ENCODE measurements at places on chromosomes 5 and 9.
A peak's percentile ranks its signal among the peaks of the same experiment; 100 is the strongest.

- no peak for DNase-seq
These were observed 229.7 kb upstream of the IRX4 start for GRCh38 chr5:2112173-2113025.

DNA sequence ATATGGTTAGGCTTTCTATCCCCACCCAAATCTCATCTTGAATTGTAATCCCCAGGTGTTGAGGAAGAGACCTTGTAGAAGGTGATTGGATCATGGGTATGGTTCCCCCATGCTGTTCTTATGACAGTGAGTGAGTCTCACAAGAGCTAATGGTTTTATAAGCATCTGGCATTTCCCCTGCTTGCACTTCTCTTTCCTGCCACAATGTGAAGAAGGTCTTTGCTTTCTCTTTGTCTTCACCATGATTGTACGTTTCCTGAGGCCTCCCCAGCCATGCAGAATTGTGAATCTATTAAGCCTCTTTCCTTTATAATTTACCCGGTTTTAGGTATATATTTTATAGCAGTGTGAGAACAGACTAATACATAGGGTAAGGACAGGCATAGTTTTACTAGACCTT, 334.5 kb downstream of the TLR4 start:
- no peak for DNase-seq

- no peak for DNase-seq
These were observed 287.0 kb downstream of the GAS1 start for GRCh38 chr9:86660146-86660943.

DNA sequence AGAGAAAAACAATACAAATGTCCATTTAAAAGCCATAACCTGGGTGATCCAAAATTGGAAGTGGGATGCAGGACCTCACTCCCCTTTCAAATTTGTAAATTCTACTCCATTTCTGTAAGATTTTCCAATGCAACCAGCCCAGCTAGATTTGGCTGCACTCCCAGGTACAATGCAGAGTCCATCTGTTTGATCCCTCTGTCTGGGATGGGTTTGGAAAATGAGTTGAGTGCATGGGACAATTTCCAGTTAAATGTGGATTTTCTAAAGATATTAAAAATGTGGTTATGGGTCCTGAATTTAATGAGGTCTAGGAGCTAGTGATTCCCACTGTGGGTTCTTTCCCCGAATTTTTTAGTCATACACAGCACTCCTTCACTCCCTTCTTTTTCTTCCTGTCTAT, 104.0 kb upstream of the ATP10B start:
- no peak for DNase-seq

- DNase-seq = no peak
These were observed 3.4 kb downstream of the CSF2 start for GRCh38 chr5:132076983-132077382.

DNA sequence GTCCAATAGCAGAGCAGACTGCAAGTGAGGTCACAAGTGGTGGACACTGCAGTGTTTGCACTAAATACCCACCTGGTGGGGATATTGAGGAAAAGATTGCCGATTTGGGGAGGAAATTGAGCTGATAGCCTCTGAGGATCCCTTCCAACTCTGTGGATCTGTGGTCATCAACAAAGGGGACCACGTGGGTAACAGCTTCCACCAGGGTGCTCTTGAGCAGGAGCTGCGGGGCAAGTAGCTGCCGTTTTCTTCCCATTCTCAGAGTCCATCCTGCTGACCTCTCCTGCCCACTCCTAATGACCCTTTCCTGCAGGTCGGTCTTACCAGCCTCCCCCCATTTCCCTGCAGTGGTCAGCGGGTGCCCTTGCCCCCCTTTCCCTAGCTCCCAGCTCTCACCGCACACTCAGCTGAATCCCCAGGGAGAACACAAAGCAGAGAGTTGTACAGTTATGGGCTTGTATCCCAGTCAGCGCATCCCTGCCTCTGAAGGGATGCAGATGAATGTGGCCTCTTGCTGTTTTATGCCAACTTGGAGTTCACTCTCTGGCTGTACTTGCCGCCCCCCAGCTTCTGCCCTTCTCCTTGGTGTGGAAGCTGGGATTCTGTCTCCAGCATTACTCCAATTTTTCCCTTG, 18.0 kb downstream of the DAPK1 start:
- DNase-seq = no peak

DNA sequence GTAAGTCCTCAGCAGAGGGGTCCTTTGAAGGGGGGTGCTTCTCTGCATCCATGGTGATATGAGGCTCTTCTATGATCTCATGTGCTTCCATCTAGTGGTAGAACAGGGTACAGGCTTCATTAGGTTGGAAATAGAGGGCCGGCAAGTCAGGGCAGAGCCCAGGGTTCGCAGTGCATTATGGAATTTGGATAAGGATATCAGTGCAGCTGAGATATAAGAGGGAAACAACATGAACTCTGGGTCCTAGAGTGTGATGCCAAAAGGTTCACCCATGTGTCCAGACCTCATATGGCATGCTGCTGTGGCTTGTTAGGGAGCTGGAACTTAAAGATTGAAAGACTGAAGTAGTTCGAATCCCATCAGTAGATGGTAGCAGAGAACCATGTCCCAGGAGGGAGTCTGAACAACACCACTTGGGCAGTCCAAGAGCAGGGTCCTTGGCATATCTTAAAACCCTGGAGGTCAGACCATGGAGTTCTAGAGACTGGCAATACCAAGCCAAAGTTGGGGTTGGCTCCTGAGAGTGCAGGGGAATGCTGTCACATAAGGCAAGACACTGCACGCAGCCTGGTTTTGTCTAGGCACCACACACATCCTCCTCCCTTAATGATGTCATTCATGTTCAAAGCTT, 2.3 kb downstream of the FAM221B start:
- DNase-seq = no peak

- DNase-seq = no peak
These were observed 45.2 kb downstream of the CYSTM1 start for GRCh38 chr5:140220032-140220697.

- no peak for DNase-seq
These were observed 53.0 kb downstream of the CXXC5 start for GRCh38 chr5:139701056-139701741.

DNA sequence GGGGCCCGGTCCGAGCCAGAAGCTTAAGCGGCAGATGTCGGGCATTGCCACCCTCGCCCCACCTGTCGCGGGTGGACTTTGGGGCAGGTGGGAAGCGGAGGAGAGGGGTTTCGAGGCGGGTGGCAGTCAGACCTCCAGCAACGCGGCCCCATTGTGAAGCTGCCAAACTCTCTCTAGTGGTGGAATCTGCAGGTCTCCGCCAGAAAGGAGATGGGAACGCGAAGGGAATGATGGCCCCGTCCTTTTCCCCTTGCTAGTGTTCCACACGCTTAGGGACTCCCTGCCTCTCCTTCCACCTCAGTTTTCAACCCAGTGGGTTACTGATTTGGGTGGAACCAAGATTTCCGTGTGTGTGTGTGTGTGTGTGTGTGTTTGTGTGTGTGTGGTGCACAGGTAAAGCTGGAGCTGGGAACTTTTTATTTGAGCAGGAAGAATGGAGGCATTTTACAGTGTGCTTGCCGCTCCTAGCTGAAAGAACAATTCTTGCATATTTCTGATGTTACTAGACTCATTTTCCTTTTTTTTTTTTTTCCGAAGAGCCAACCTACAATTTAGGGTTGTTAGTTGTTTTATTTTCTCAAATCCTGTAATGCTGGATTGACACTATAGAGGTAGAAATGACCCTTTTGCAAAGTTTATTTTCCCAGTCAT, 1.3 kb downstream of the MACIR start:
- no peak for DNase-seq

DNA sequence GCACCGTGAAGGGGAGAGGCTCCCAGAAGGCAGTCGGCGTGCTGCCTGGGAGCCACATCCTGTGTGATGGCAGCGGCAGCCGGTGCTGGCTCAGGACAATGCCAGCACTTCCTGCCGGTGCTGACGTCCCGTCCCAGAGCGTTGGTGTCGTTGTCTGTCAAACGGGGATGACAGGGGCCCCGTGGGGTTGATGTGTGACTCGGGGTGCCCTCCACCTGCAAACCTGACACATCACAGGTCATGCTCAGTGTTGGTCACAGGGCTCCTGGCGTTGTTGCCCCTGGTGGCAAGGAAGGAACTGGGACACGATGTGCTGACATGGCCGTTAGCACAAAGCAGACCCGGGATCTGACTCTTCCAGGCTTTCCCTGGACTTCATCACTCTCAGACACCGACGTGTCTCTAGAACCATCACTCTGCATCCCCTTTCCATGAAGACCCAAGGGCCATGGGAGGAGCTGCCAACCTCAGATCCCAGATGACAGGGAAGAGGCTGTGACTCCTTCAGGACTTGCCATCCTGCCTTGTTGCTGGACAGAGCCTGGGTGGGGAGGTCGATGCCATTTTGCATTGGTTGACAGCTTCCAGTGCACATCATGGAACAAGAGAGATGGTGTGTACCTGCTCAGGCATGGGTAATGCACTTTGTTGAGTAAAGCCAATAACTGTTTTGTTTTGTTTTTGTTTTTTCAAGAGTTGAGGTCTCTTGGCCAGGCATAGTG, 21.5 kb downstream of the PLPP7 start:
- peak; percentile 46 for DNase-seq

DNA sequence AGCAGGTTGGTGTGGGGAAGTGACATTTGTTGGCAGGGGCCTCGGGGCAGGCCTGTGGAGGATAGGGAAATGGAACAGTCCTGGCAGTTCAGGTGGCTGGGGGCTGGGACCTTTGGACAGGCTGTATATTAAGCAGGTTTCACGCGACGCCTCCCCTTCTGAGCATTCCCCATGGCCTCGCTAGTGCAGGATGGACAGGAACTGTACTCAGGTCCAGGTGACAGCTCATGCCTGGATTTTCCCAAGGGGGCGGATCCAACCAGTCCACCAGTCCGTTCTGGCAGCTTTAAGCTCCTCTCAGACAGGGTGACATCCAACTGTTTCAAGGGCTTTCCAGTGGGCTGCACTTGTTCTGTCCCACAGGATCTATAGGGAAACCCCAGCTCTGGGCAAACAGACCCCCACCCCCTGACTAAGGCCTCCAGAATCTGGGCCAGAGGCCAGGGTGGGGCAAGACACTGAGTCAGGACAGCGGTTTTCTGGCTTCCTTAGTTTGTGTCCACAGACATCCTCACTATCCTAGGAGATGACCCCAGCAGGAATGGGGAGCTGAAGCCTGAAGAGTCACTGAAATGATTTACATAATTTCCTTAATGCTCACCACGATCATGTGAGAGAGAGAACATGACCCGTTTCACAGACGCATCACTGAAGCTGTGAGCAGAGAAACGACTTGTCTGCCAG, 20.9 kb downstream of the CSF2 start:
- no peak for DNase-seq

GRCh38 chr5:75600535-75600934, 10.7 kb upstream of the ANKDD1B start:
- DNase-seq = no peak

DNA sequence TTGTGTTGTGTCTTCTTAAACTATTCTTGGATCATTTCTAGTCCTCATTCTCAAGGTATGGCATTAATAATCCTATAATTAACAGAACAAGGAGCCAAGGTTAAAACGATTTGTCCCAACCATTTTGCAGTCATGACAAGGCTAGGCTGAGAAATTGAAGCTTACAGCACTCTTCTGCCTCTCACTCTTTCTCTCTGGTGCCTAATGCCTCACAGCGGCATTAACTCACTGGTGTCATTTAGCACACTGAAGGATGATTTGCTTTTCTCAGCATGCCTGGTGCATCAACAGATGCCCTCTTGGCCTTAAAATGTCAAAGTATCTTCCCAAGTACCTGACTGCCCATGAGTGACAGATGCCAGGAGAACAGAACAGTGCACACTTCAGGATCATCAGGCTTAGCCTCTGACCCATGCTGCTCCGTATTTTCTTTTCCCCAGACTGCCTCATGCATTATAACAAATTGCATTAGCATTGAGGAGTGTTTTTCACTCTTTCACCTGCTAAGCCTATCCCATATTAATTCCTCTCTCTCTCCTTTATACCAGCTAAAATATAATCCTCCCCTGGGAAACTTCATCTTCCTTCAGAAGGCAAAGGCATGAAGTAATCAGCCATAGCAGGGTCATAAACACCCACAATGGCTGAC, 61.1 kb upstream of the SV2C start:
- no peak for DNase-seq

GRCh38 chr5:35436400-35437057, 181.1 kb upstream of the SPEF2 start:
- no peak for DNase-seq

GRCh38 chr5:174223355-174223754, 177.8 kb downstream of the NSG2 start:
- DNase-seq = no peak

DNA sequence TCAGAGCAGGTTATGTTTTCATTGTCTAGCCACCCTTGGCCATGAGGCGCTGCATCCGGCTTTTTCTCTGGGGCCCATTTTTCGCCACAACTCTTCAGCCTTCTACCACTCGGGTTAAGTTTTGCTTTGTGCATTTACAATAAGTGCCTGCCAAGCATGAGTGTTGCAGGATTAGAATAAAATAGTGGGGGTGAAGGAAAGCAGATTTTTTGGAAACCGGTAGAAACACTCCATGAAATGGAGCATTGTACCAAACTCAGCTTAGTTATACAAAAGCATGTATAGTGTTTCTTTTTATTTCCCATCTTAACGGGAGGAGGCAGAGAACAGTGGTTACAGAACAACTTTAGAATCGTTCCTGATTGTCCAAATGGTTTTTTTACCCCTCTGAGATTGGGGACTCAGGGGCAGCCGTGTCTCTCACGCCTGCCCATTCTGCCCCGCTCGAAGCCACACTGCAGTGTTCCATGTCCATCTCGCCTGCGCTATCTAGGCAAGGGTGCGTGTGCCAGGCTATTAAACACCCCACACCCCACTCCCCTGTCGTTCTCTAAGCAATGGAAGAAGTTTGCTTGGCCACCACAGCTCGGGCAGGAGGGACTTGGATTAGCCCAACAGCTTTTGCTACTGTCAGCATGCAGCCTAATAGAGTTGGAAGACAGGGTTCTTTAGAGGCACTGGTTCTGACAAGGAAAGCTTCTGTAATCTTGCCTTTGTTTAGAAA, 268.8 kb upstream of the WWC1 start:
- DNase-seq = no peak

DNA sequence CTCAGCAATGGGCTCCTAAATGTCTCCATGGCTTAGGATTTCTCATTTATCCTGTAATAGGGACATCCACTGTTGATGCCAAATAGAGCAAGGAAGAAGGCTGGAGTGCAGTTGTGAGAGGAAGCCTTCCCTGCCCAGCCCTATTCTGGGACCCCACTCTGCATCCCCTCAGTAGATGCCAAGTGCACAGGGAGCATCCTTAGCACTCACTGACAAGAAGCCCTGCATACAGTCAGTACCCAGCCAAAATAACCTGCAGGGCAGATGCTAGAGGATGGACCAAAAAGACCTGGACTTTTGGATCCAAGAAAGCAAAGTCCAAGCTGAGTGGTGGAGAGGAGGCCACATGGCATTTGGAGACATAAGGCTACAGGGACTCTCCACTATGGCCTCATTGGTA, 113.5 kb upstream of the SPOCK1 start:
- DNase-seq = no peak

DNA sequence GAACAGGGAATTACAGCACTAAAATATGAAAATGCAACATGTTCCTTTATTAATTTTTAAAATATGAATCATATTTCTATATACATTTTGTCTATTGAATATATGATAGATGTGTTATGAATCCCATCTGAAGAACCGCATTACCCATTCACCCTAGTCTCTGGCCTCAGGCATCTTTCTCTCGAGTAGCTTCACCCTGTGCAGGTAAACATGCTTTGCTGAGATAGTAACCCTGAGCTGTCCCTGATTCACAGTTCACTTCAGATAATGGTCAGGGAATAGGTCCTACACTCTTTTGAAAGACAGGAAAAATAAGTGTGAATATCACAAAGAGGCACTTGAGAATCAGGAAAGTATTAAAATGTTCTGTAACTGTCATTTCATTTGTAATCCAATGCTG, 766.8 kb downstream of the IRX1 start:
- DNase-seq = no peak

- DNase-seq = no peak
These were observed 12.4 kb upstream of the AKNA start for GRCh38 chr9:114400219-114400618.
